G401 (cell line): ENCODE measurements at places on chromosomes 16 and 17.

GRCh38 chr17:5758651-5759050 lies 174.3 kb upstream of the NLRP1 start:
- no peak for DNase-seq

DNA sequence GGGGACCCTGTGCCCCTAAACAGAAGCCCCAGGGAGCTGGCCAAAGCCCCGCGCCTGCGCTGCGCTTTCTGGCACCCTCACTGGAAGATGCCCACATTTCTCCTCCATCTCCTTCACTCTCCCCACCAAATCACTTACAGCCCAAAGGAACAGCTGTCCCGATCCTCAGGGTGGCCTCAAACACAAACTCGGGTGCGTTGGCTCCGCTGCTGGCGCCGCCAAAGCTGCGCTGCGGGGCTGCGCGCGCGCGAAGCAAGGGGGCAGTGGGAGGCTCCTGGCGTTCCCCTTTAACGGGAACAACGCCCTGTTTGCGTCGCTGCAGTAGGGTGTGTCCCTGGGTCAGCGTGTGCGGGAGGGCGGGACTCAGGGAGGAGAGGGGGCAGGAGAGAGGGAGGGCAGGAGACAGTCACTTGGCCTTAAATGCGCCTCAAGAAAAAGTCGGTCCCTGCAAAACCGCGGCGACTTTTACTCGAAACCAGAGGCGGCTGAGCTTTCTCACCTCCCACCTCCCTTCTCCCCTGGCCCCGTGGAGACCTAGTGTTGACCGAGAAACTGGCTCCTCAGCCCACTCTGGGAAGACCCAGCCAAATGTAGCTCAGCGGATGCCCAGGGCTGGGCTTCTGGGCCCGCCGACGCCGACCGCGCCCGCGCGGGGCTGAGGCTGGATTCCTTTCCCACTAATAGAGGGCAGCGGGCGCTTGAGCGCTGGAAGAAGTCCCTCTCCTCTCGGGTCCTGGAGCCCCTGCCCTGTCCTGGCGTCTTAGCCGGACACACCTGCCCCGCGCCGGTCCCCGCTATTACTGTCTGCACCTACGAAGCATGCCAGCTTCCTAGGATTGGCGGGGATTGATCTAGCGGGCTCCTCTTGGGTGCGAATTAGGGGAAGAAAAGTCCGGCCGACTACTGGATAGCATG lies 2.6 kb downstream of the PMP22 start:
- peak; percentile 36 for DNase-seq

DNA sequence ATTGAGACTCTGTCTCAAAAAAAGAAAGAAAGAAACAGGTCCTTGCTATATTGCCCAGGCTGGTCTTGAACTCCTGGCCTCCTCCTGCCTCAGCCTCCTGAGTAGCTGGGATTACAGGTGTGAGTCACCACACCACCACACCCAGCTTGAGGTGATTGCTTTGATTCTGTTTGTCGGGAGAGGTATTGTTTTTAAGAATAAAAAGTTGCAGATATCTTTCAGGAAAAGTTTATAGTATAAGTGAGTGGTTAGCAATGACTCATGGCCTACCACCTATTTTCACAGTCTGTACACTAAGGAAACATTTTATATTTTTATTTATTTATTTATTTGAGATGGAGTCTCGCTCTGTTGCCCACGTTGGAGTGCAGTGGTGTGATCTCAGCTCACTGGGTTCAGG lies 45.0 kb downstream of the RHOT1 start:
- no peak for DNase-seq

DNA sequence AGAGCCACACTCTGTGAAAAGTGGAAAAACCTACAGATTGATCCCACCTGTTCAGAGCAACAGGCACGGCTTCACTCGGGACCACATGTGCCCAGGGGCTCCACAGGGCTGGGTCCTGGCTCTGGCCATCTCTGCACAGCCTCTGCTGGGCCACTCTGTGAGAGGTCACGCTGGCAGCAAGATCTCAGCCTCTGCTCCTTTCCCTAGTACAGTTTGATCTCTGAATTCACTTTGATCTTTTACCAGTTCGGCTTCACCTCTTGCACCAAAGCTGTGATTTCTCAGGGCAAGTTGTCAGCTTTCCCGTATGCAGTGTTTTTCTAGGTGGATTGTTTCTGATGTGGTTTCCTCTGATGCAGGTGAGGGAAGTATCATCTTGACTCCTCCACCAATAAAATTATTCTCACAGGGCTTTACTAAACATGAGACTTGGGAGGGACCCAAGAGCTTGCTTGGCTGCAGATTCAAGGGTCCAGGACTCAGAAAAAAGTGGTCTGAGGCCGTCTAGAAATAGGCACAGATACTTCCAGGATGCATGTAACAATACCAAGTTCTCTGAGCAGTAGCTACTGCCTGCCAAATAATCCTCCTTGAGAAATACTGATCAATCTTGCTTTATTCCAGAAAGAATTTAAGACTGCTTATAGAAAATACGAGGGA lies 24.0 kb upstream of the ALDH3A1 start:
- DNase-seq: no peak

GRCh38 chr17:61489719-61490490 lies 37.7 kb downstream of the TBX4 start:
- DNase-seq: no peak

DNA sequence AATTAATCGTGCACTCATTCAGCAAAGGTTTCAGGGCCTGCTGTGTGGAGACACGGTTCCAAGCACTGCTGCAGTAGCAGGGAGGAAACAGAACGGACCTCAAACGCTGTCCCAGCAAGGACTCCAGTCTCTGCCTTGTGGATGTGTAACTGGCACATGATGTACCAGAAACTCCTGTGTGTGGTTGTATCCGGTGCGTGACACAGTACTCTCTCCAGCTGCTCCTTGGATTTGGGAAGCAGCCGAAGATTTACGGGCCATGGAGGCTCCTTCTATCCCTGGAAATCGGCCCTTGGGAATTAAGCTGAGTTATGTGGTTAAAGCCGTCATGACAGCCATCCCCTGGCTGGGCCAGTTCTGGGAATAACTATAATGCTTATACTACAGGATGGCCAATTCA lies 8.5 kb upstream of the ANKRD11 start:
- no peak for DNase-seq

GRCh38 chr16:2953706-2954627 lies 10.1 kb upstream of the KREMEN2 start:
- no peak for DNase-seq

DNA sequence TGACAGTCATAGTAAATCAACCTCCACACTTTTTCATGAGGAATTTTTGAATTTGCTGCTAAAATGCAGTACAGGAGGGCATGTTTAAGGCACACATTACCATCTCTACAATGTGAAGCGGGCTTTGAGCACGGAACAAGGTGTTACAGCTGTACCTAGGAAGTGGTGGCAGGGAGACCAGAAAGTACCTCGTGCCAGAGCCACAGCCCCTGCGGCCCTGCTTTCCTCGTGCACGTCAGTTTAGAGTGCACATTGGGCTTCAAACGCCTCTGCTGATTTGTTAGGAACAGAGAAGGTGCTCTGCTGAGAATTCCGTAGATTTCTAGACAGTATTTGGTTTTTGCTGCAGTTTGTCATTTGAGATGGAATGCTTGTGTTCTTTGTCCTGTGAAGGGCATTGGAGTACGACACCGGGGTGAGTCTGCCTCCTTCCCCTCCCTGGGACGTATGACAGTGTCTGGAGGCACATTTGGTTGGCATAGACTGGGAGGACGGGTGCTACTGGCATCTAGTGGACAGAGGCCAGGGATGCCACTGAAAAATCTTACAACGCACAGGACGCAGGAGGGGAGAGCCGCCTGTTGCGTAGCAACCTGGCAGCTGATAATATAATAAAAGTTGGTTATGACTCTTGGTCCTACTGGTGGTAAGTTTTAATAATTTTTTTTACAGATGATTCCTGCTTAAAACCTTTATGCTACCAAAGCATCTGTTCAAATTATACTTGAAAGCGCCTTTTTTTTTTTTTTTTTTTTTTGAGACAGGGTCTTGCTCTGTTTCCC lies 9.1 kb downstream of the FOXK2 start:
- peak; percentile 93 for DNase-seq

GRCh38 chr17:77841742-77842527 lies 116.6 kb upstream of the TNRC6C start:
- DNase-seq: no peak

- peak; percentile 88 for DNase-seq
These were observed 7.6 kb downstream of the MRM1 start for GRCh38 chr17:36608794-36609497.

- no peak for DNase-seq
These were observed 291.6 kb upstream of the TNRC6C start for GRCh38 chr17:77666881-77667395.

DNA sequence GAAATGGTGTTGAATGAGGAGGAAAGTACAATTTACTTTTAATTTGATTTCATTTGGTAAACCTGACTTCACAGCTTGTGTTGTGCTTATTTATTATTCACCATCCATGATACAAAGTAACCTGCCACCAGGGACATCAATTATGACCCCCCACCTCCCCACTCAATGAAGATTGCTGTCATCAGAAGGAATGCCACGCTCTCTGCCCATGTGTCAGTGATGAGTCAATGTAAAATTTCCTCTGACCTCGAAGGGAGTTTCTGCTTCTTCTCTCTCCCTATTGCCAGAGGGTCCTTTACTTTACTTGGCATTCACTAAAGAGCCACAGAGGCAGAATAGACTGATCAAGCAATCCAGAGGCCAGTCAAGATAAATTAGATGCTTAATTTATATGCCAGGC lies 759.7 kb downstream of the CDH11 start:
- no peak for DNase-seq

DNA sequence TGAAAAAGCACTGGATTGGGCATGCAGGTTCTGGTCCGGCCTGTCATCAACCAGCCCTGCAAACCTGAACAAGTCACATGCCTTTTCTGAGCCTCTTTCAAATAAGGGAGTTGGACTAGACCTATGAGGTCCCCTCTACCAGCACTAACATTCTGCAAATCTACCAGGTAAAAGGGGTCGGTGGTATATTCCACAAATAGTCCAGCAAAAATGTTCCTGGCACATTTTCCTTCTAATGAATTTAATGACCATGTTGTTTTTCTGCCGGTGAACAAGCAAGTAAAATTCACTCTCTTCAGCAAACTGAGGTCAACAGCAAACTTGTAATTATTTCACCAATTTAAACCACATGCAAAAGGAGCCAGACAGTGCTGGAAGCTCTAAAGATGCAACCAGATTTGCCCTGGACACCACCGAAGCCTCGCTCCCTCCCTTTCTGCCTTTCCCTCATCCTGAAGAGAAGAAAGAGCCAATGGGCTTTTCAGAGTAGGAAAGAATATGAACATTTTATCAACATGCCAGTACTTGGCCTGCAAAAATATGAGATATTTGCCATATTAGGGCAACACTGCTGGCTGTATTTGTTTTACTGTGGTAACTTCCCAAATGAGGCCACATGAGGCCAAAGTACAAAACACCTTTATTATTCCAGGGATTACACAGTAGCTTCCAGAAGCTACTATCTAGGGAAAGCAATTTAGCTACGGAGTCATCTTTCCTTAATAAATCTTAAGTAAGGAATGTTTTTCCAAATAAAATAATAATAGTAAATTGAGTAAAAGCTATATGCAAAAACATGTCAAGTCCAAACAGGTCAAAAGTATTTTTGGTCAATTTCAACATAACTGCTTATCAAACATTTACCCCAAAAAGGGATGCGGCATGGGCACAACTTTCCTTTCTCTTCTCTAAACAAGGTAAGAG lies 45.0 kb downstream of the USP31 start:
- DNase-seq: no peak

DNA sequence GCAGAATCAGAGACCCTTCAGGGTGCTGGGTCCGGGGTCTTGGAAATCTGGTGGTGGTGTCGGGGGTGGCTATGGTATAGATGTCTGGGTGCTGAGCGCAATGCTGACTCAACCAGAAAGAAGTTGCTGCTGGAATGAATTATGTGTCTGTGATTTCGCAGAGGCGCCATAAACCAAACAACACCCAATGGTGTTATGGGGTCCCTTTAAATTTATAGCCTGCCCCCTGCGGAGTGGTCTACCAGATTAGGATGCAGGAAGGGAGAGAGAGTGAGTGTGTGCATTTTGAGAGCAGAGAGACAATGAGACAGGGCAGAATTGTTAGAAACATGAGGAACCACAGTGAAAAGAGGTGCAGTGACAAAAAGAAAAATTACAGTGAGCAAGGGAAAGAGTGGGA lies 100.7 kb upstream of the CDH11 start:
- DNase-seq: no peak

DNA sequence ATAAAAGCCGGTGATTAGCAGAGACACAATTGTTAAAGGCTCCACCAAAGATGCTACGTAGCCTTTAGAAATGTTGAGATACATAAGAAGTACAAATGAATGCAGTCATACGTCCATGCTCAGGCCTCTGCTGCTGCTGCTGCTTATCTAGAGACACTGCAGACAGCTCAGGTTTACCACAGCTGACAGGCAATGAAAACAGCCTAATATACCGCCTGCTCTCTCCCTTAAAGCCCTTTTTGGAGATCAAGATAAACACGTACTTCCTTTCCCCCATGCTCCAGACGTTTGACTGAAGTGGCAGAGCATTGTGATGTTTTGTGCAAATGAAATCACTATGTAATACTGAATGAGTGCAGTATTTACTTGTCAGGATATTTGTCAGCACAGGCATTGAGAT lies 185.3 kb downstream of the AATF start:
- DNase-seq: no peak

DNA sequence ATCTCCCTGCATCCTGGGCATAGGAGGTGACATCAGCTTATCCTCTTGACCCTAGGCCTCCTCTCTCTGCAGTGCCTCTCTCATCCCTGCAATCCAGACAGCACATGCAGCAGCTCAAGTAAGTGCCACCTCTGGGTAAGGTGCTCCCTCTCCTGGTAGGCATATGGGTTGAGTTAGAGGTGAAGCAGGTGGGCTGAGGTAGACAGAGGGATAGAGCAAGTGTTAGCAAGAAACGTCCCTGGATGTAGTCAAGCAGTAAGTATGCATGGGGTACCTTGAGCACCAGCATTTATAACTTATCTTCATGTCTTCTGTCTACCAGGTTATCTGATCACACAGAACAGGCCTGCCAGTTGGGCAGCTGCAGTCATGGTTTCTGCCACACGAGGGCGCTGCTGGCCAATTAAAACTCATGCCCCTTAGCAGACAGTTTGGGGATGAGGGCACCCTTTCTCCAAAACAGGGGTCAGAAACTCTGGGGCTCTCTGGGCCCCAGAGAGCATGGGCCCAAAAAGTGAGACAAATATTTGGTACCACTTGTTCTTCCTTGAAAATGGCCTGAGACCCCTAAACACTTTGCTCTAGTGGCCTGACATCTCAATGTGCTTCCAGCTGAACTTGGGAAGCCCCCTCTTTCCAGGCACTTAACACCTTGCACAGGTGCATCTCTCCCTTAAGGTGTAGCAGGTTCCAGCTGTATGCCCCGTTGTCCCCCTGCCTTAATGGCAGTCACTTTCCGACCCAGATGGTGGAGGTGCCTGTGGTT lies 59.8 kb downstream of the NEUROD2 start:
- DNase-seq: peak; percentile 73

DNA sequence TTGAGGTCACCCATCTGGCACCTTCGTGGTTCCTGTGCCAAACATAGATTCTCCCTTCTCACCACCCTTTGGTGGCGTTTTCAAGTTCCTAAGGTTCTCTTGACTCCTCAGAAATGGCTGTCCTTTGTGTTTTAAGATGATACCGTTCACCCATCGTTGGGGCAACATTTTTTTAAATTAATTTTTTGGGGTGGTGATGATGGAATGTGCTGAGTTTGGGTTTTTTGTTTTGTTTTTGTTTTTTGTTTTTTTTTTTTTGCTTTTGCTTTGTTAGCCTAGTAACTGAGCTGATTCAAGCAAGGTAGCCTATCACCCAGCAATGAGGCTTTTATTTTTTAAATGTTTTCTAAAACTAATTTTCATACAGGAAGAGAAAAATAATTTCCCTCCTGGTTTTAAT lies 2.6 kb downstream of the CHST4 start:
- no peak for DNase-seq

- peak; percentile 42 for DNase-seq
These were observed 13.3 kb downstream of the SEC14L1 start for GRCh38 chr17:77153999-77154586.
